ENCODE measurements at places on chromosomes 13 and 19. TPM values are rescaled to one million over a fixed set of nuclear protein-coding genes. Genes with fewer than 3 reads are reported as not detected.

The DCLK1 gene
- 23.5 TPM for total RNA-seq

The SYNE4 gene
- not detected for total RNA-seq

The ATP8A2 gene
- total RNA-seq = not detected

The CEACAM3 gene
- not detected for total RNA-seq

The KLHL26 gene
- total RNA-seq = 3.4 TPM

The ZNF528 gene
- 10.4 TPM for total RNA-seq

The ACP7 gene
- total RNA-seq = not detected

The CEACAM7 gene
- not detected for total RNA-seq

The CYP2A7 gene
- not detected for total RNA-seq

The ZNF211 gene
- 4.5 TPM for total RNA-seq

The FAM124A gene
- total RNA-seq = 1.0 TPM

The HIF3A gene
- total RNA-seq = 32.0 TPM

The SLC8A2 gene
- total RNA-seq = not detected

The SLC7A10 gene
- total RNA-seq = 0.44 TPM

The PEX11G gene
- total RNA-seq = 2.4 TPM

The ZIC2 gene
- total RNA-seq = not detected

The FUZ gene
- total RNA-seq = 20.1 TPM

The PEAK3 gene
- not detected for total RNA-seq

The KIR3DL1 gene
- not detected for total RNA-seq

The KANK3 gene
- 1.00 TPM for total RNA-seq

The SHD gene
- not detected for total RNA-seq

The SULT2A1 gene
- not detected for total RNA-seq

The GJA3 gene
- not detected for total RNA-seq

The GRIK5 gene
- not detected for total RNA-seq

The GNA15 gene
- total RNA-seq = not detected

The SOX1 gene
- not detected for total RNA-seq

The DCT gene
- total RNA-seq = not detected

The OR7A5 gene
- not detected for total RNA-seq

The USPL1 gene
- 18.6 TPM for total RNA-seq

The ZNF534 gene
- 0.06 TPM for total RNA-seq

The PRR20C gene
- not detected for total RNA-seq

The LYPD5 gene
- total RNA-seq = 1.5 TPM

The LIG1 gene
- total RNA-seq = 5.3 TPM

The KLK3 gene
- not detected for total RNA-seq

The FXYD1 gene
- total RNA-seq = 1.3 TPM

The RASGRP4 gene
- total RNA-seq = not detected

The ARRDC5 gene
- not detected for total RNA-seq

The CNN2 gene
- 149 TPM for total RNA-seq

The NLRP4 gene
- total RNA-seq = not detected

The RNF225 gene
- not detected for total RNA-seq

The C19orf44 gene
- total RNA-seq = 3.6 TPM

The CADM4 gene
- total RNA-seq = 1.2 TPM

The COL5A3 gene
- total RNA-seq = 52.1 TPM

The CYP4F8 gene
- total RNA-seq = not detected

The SEMA6B gene
- 12.2 TPM for total RNA-seq

The PODNL1 gene
- total RNA-seq = 5.7 TPM

The YJEFN3 gene
- total RNA-seq = 0.15 TPM

The SNRPA gene
- total RNA-seq = 40.8 TPM

The CGB7 gene
- not detected for total RNA-seq

The ZNF724 gene
- total RNA-seq = 1.9 TPM

The FAM83E gene
- not detected for total RNA-seq

The FFAR3 gene
- 0.19 TPM for total RNA-seq

The C19orf67 gene
- total RNA-seq = not detected

The WIZ gene
- 35.7 TPM for total RNA-seq

Data from cardiac ventricle fibroblast (primary cell).